Testis (tissue), 5 donors: ENCODE measurements at places on chromosomes 6 and 20. TPM values are rescaled to one million over a fixed set of nuclear protein-coding genes. Genes with fewer than 3 reads are reported as not detected.

GRCh38 chr6:37725957-37726356, 28.3 kb upstream of the MDGA1 start:
- no peaks in the 10 kb centered on the region for H3K36me3 ChIP-seq
- H3K4me3 ChIP-seq = no peak overlapping the region
- no peaks in the 10 kb centered on the region for H3K27me3 ChIP-seq
- no peak overlapping the region for H3K27ac ChIP-seq

DNA sequence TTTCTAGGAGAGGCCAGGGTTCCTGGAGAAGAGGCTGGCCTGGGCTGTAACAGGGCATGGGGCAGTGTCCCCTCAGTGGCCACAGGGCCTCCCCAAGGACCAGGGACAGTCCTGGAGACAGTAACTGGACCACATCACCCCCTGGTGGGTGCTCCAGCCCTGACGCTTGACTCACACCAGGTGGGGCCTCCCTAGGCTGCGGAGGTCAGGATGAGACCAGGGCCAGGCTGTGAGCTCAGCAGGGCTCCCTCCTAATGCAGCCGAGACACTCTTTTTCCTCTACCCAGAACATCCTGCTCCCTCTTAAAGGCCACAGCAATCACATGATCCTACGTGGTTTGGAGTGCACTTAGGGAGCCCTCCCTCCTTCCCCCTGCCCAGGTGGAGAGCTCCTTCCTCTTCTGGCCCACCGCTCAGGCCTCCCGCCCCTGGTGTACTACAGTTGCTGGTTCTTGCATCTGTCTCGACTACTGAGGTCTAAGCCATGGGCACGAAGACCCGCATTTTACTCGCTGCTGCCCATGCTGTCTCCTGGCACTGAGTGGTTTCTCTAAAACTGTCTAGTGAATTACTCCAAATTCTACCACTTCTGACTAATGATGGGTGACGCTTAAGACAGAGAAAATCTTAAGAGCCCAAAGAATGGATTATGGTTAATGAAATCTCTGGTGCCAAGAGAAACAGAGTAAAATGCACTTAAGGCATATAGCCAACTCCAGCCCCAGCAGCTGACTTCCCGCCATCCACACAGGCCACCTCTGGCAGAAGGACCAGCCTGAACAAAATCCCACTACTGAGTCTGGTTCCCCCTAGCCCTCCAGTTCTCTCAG, 166.1 kb upstream of the CST7 start:
- no peaks in the 10 kb centered on the region for H3K36me3 ChIP-seq
- H3K4me1 ChIP-seq = no peaks in the 10 kb centered on the region
- no peak for DNase-seq
- H3K4me3 ChIP-seq = no peak overlapping the region

GRCh38 chr6:154429711-154430110, 73.1 kb upstream of the IPCEF1 start:
- H3K4me1 ChIP-seq = peaks cover 17% of the 10 kb centered on the region
- no peaks in the 10 kb centered on the region for H3K27me3 ChIP-seq
- no peaks in the 10 kb centered on the region for H3K36me3 ChIP-seq
- no peak overlapping the region for H3K4me3 ChIP-seq

The TMC2 gene
- total RNA-seq = 0.63 TPM

GRCh38 chr6:21912151-21912832, 318.7 kb downstream of the SOX4 start:
- H3K27ac ChIP-seq = no peak overlapping the region
- no peaks in the 10 kb centered on the region for H3K36me3 ChIP-seq
- H3K4me1 ChIP-seq = no peaks in the 10 kb centered on the region
- DNase-seq = no peak
- no peak overlapping the region for H3K4me3 ChIP-seq
- no peaks in the 10 kb centered on the region for H3K27me3 ChIP-seq

The GSTA2 gene
- total RNA-seq = 89.9 TPM

- no peak for DNase-seq
- H3K27ac ChIP-seq = no peak overlapping the region
- peaks cover 12% of the 10 kb centered on the region for H3K4me1 ChIP-seq
- H3K4me3 ChIP-seq = no peak overlapping the region
Observed at GRCh38 chr6:167839343-167839742, 12.6 kb downstream of the AFDN start.

DNA sequence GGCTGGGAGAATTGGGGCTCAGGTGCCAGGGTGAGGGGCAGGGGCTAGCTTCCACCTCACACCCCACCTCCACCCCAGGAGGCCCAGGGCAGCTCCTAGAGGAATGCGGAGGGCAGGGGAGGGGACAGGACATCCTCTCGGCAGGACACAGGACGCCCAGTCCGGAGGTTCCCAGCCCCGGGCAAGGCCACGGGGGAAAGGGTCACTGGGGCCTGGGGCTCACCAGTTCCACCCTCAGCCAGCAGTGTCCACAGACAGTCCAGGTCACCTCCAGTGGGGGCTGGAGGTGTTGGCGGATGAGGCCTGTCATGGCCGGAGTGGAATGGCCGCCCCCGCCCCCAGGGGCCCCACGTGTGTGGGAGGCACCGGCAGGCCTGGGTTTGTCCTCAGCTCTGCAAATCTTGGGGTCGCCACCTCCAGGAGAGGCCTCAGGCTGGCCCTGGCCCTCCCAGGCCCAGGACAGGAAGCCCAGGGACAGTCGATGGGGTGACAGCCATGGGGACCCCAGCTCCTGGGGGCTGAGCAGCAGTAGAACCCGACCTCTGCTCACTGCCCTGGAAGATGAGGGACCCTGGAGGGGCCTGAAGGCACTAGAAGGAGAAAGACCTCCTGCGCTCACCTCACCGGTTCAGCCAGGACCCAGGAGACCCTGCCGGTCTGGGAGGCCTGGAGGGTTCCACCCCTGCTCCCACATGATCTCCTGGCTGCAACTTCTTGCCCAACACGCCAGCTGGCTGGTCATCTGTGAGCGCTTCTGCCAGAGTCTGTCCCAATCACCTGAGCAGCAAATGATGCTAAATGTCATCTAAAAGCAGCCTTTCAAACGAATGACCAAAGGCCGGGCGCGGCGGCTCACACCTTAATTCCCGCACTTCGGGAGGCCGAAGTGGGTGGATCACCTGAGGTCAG, 13.0 kb upstream of the ABHD16B start:
- no peak overlapping the region for H3K4me3 ChIP-seq
- DNase-seq = no peak
- H3K27me3 ChIP-seq = no peaks in the 10 kb centered on the region
- H3K36me3 ChIP-seq = no peaks in the 10 kb centered on the region
- peaks cover 32% of the 10 kb centered on the region for H3K4me1 ChIP-seq
